ENCODE measurements at places on chromosomes 1 and 21. TPM values are rescaled to one million over a fixed set of nuclear protein-coding genes. Genes with fewer than 3 reads are reported as not detected.

GRCh38 chr1:201469645-201470074 lies 672 bp upstream of the PHLDA3 start:
- DNase-seq, result no peak
- peak overlapping the region; percentile 97 for H3K27ac ChIP-seq
- peak overlapping the region; percentile 83 for H3K4me3 ChIP-seq

NTMT2 gene
- total RNA-seq, result not detected

APCS gene
- 0.42 TPM for total RNA-seq

AMPD2 gene
- total RNA-seq, result 69.9 TPM

DNA sequence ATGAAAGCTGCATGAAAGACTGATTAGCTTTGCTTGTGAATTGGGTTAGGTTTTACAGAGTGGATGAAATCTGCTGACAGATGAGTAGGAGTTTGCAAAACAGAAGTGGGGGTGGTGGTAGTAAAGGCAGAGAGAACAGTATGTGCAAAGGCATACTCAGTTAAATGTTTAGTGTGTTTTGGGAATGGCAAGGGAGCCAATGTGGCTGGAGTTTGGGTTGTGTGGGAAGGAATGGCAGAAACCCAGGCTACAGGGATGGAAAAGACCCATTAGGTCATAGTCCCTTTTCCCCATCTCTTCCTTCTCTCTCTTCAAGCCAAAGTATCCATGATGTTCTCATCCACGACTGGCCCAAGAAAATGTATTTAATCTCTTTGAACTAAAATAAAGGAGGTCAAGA lies 362.2 kb upstream of the LYPLAL1 start:
- H3K4me3 ChIP-seq, result no peak overlapping the region
- H3K27me3 ChIP-seq, result no peaks in the 10 kb centered on the region
- H3K4me1 ChIP-seq, result peaks cover 9% of the 10 kb centered on the region
- H3K36me3 ChIP-seq, result no peaks in the 10 kb centered on the region
- no peak overlapping the region for H3K27ac ChIP-seq

ZFP69B gene
- total RNA-seq, result 0.27 TPM

- H3K27ac ChIP-seq, result no peak overlapping the region
- H3K27me3 ChIP-seq, result no peaks in the 10 kb centered on the region
- no peak for DNase-seq
- H3K36me3 ChIP-seq, result no peaks in the 10 kb centered on the region
- H3K4me1 ChIP-seq, result peaks cover 14% of the 10 kb centered on the region
Measured at GRCh38 chr1:27136236-27136551, 18.7 kb downstream of the SLC9A1 start.

DNA sequence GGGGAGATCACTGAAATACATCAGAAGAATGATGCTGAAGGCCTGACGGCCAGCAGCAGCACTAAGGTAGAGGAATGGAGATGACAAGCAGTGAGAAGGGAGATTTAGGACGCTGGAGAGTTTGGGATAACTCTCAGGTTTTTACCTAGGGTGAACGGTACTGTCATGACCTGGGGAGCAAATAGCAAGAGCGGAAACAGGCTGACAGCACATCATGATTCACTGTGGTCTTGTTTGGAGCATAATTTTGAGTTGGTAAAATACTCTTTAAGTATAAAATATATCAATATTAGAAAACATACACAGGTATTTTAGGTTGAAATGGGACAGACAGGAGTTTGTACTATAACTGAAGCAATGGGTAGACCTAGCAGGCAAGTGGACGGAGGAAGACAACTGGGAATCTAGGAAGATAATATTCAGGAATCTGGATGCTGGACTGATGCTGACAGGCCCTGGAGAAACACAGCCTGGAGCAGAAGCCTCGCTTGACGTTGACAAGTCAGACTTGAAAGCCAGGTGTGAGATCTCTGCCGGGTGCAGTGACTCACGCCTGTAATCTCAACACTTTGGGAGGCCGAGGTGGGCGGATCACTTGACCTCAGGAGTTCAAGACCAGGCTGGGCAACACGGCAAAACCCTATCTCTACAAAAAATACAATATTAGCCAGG lies 33.3 kb downstream of the ALG14 start:
- H3K27me3 ChIP-seq, result no peaks in the 10 kb centered on the region
- no peaks in the 10 kb centered on the region for H3K36me3 ChIP-seq
- no peak for DNase-seq

ZNF593OS gene
- total RNA-seq, result not detected

DNA sequence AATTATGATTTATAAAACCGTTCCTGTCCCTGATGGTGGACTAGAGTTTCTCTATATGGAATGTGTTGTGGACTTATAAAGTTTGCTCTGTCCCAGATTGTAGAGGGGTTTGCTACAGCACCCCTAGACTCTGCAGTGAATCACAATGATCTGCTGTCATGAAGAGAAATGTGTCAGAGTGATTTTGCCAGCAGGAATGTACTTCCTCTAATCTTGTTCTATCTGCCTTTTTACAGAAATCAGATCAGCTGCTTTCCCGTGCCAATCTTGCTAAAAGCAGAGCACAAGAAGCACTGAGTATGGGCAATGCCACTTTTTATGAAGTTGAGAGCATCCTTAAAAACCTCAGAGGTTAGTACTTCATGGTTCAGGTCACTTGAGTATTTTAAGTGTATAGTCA lies 52.0 kb downstream of the LAMC2 start:
- H3K27me3 ChIP-seq, result no peaks in the 10 kb centered on the region
- H3K4me1 ChIP-seq, result peaks cover 23% of the 10 kb centered on the region
- no peaks in the 10 kb centered on the region for H3K36me3 ChIP-seq
- no peak overlapping the region for H3K4me3 ChIP-seq

DNA sequence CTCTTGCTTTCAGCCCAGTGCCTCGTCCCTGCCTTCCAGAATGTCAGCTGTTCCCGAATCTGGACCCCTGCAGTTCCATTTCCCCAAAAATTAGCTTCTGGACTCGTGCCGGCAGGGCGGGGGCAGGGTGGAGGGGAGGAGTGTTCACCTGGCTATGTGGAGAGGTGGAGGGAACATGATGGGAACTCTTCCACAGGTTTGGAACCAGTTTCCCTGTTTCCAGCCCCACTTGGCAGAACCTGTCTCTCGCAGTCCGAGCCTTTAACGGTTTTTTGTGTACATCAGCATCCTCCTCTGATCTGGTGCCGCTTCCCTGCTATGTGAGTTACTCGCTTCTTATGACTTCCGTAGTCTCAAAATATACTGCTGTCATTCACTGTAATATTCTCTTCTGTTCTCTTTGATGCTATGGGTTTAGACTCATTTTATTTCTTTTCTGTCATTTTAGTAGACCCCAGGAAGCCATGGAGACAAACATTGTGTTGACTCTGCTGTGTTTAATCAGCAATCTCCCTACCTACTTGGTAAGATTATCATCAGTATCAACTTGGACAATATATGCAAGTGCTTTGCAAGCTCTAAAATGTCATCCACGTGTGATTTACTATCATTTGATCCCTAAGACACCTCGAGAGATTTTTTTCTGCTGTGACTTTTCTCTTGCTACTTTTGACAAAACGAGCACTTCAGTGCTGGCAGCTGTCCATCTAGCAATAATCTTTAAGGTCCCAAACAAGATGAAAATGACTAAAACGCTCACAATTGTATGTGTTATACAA lies 33.3 kb upstream of the HNRNPU start:
- H3K27ac ChIP-seq, result no peak overlapping the region
- no peak for DNase-seq
- H3K27me3 ChIP-seq, result no peaks in the 10 kb centered on the region
- H3K4me1 ChIP-seq, result peaks cover 3% of the 10 kb centered on the region
- H3K36me3 ChIP-seq, result no peaks in the 10 kb centered on the region
- H3K4me3 ChIP-seq, result no peak overlapping the region

FCRL4 gene
- total RNA-seq, result not detected
